ENCODE measurements at places on chromosomes 1 and 21.

GRCh38 chr21:25562660-25563059 lies 44.6 kb downstream of the MRPL39 start:
- DNase-seq = no peak

- no peak for DNase-seq
Observed at GRCh38 chr1:41396084-41396483, 34.9 kb downstream of the FOXO6 start.

- no peak for DNase-seq
Observed at GRCh38 chr1:114040273-114041015, 61.2 kb downstream of the OLFML3 start.

GRCh38 chr1:64608651-64609048 lies 136.2 kb upstream of the RAVER2 start:
- DNase-seq = no peak

DNA sequence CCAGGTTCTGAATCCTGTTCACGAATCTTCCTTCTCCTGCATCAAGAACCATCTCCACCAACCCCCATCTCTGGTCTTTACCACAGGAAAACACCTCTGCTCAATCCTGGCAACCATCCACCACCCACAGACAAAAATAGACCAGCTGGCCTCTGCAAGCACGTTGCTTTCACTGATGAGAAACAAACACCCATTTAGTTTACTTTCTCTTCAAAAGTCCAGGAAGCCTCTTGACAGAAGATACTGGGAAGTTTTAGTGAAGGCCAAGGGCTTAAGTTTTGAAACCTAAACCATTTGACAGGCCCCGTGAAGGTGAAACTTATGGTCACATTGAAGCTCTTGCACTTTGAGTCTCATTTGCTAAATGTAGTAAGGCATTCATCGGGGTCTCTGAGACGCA lies 122.6 kb upstream of the PPP2R5A start:
- no peak for DNase-seq

DNA sequence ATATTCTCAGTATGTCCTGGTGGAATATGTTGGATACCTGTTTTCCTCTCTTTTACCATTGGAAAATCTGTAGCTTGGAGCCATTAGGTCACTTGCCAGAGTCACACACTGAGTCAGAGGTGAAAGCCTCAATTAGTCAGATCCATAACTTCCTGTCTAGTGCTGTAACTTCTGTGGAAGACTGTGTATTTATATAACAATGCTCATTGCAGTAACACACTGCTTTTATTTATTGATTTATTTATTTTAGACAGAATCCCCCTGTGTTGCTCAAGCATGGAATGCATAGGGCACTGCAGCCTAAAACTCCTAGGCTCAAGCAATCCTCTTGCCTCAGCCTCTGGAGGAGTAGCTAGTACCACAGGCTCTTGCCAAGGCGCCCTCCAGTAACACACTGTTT lies 1.3 kb upstream of the DOCK7 start:
- no peak for DNase-seq

- peak; percentile 72 for DNase-seq
Observed at GRCh38 chr1:115969509-115969908, 6.8 kb upstream of the SLC22A15 start.

DNA sequence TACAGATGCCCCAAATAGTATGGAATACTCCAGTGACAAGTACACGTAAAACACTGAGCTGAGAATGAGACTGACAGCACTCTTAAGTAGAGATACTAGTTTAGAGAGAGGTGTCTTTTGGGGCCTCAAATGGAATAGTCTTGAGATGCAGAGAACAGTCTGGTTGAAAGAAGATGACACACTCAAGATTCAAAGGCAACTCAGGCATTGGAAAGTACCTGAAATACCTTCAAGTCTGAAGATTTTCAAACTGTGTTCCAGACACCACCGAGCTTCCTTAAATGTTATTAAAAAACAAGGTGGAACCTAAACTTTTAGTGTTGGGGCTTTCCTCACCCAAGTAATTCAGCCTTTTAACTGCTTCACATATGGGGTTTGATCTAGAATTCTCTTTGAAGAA lies 437.7 kb downstream of the OMA1 start:
- DNase-seq = no peak

DNA sequence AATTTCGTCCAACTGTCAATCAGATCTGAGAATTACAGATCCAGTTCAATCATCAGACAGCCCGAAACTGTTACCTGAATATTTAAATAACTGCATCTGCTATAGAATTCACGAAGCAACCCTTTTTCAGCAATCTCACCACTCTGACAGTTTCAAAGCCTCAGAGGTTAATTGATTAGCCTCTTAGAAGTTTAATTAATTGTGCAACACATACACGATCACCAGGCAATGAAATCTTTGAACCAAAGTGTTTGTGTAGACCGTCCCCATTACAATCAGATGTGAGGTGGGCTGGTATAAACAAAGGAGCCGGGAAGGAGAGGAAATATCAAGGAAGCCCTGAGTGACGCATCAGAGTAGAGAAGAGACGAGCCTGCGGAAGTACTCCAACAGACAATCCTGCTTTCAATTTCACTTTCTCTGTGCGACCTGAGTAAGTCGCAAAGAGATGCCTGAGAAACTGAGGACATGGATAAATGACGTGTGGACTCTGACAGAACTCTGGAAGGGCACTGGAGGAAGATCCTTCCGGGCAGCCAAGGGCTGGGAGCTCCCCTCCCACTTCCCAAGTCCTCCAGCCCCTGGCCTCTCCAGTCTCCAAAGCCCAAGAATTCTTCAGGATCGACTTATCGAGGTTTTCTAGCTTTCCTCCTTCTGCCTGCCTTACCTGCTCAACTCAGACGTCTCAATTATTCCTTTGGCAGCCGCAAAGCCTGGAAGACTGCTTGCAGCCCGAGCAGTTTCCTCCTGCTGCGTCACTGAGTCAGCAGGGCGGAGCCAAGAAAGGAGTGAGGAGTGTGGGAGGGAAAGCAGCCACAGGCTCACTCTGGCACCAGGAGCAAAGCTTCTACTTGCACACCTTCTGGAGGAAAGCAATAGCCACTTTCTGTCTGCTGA lies at the start of gene RNASEL:
TSS of gene RNASEL (minus strand) at position 757 of the 897 bp plus-strand sequence. CDS start 2,450 bp downstream, outside the sequence.
- DNase-seq = peak; percentile 53

DNA sequence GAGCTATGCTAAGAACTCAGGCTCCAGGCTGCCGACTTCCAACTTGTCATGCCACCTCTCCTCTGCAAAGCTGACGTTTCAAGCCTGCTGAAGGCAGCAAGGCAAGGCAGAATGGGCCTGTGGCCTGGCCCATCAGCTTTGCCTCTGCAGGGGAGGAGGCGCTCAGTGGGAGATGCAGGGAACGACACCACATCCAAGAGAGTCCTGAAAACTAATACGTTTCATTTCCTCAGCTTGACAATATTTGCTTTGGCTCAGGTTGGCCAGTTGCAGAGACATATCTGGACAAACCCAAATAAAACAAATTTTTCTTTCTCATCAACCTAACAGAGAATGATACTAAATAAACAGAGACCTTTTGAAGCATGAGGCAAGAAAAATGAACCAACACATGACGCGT lies 35.3 kb downstream of the BEND5 start:
- no peak for DNase-seq

GRCh38 chr1:237025358-237026074 lies 16.5 kb upstream of the RYR2 start:
- DNase-seq = no peak

- DNase-seq = no peak
Observed at GRCh38 chr1:184183919-184184318, 132.4 kb downstream of the TSEN15 start.

GRCh38 chr21:33299181-33299752 lies 25.5 kb upstream of the IFNAR1 start:
- no peak for DNase-seq

DNA sequence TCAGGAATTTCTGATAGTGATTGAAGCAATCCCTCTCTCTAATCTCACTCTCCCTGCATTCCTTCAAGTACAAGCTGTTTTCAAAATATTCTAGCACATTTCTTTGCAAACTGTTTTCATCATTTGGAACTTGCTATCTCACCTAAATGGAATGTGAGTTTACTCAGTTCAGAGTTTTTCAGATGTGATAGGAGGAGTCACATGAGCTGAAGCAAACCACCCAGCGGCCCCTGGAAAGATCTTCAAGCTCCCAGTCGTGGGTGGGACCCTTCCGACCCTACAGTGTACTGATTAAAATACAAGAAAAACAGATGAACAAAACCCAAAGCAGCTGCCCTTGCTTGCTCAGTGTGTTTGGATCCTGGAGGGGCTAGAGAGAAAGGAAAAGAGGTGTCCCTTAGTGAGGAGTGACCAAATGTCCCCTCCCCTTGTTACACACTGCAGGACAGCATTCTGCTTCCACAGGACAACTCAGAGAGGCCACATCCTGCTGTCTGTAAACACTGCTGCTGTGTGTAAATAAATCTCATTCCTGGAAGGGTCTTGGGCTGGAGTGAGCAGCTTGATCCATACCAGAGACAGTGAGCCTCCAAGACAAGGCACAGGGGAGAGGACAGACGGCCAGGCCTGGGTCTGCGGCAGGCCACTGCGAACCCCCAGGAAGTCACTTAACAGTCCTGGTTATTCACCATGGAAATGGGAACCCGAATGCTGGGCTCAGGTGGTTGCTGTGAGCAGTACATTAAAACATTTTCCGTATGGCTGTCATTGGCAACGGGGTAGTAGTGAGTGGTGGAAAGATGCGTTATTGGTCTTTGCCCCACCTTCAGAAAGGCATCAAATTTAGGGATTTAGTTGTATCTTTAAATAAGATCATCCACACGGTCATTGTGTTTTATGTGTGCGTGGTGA lies 229.2 kb downstream of the RHOU start:
- DNase-seq = no peak

GRCh38 chr1:6427441-6428390 lies 3.1 kb downstream of the ESPN start:
- DNase-seq = no peak

DNA sequence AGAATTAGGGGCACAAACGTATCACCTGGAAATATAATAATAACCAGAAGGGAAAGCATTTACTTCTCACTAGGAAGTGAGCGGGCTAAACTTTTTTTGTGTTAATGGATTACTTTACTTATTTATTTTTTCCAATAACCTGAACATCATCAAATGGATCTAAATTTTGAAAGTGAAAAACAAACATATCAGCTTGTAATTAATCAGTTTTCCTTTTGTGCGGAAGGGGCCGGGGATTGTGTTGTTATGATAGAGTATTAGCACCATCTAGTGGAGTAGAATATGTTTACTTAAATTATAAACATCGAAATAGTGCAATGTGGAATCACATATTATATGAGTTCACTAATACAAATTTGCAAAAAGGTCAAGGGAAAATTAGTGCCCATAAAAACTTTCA lies 9.0 kb downstream of the CFH start:
- DNase-seq = peak; percentile 57

DNA sequence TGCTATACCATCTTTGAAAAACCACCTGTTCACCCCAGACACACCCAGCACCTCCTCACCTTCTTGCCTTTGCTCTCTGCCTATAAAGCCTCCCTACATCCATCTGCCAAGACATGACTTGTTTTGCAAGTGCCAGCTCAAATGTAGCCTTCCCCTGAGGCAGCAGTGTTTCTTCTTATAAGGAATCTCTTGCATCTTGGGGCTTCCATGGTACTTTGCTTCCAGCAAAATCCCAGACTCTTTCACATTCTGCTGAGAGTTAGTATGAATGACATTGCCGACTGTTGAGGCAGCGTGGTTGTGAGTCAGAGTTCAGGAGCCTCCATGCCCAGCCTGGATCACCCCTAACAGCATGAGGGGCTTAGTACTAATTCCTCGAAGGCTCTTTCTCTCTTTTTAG lies 217.4 kb upstream of the RUNX1 start:
- no peak for DNase-seq

GRCh38 chr1:14341147-14341546 lies 257.3 kb upstream of the KAZN start:
- no peak for DNase-seq

- no peak for DNase-seq
Observed at GRCh38 chr1:28917757-28918118, 3.4 kb downstream of the EPB41 start.

DNA sequence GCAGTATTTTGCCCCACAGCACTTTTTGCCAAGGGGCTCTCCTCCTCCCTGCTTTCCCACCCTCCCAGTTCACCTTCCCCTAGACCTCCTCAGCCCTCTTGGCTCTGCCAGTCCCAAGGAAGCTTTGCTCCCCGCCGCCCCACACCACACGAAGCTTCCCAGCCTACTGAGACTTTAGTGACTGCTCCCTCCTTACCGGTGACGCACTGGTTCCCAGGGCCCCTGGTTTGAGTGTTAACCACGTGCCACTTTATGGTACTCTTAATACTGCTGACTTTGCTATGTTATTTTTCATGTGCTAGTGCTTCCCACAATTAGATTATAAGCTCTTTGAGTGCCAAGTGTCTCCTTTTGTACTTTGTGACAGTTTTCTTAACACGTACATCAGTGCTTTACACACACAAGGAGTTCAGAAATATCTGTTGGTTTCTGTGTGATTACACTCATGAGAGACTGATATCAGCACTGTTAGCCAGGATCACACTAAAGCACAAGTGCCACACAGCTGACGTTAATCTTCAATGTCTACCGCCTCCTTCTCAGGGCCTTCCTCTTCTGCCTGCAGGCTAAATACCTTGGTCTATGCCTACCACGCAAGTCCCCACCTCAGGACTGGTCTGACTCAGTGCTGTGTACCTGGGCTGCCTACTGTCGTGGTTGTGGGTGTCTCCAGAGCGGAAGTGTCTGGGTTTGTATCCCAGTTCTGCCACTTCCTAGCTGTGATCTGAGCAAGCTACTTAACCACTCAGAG lies 61.0 kb downstream of the DNTTIP2 start:
- no peak for DNase-seq

GRCh38 chr21:46594276-46594675 lies 10.6 kb downstream of the S100B start:
- DNase-seq = no peak

- DNase-seq = no peak
Observed at GRCh38 chr1:20266642-20267041, 24.0 kb upstream of the VWA5B1 start.

GRCh38 chr21:27813344-27813743 lies 846.5 kb upstream of the ADAMTS5 start:
- no peak for DNase-seq

DNA sequence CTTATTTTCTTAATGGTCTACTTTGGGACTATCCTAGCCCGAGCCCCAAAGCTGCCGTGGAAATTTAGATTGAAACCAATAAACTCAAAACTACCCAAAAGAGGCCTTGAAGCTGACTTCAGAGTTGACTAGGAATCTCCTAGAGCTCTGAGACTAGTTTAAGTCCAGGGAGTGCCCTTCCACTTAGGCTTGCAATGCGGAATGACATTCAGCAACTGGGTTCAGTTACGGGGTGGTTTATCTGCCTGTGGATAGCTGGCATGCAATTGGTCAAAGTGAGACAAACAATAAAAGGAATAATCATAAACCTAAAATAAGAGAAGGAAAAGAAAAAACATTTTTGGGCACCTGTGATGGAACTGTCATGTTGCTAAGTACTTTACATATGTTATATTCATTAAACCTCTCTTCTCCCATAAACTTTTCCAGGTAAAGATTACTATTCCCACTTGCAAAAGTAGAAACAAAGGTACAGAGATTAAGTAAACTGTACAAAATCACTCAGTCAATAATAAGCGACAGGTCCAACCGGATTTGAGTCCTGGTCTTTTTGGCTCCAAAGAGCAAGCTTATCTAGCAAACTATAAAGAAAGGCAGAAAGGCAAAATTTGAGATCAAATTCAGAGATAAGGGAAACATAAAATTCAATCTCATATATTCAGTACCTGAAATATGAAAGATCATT lies 56.5 kb downstream of the GPATCH2 start:
- DNase-seq = no peak

GRCh38 chr1:38003261-38004250 lies 1.8 kb downstream of the FHL3 start:
- no peak for DNase-seq

- DNase-seq = peak; percentile 89
Observed at GRCh38 chr1:42682739-42683531, 717 bp downstream of the YBX1 start.

- DNase-seq = peak; percentile 23
Observed at GRCh38 chr21:44710294-44710665, 1.1 kb downstream of the TSPEAR start.
